Esophagus muscularis mucosa (tissue), 4 donors: ENCODE measurements at places on chromosomes 1 and 21.

DNA sequence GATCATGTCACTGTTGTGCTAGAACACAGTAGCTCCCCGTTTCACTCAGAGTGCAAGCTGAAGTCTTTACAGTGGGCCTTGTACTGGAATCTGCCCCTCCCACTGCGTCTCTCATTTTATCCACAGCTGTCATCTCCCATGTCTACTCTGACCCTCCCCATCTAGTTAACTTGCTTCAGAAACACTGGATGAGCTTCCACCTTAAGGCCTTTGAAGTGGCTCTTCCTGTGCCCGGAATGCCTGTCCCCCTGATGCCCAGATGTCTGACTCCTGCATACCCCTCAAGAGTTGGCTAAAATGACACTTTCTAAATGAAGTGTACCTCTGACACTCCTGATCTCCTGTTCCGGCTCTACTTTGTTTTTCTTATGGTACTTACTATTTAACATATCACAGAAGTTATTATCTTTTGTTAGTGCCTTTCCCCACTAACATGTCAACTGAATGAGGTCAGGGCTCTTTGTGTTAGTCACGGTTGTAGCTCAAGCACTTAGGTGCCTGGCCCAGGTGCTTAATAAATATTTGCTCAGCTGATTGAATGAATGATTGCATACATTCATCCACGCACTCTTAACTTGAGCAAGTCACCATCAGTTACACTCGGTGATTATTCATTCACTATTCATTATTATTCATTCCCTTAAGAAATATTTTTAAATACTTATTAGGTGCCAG is 13.3 kb downstream of the ARV1 start:
- H3K27ac ChIP-seq, result no peak overlapping the region
- DNase-seq, result no peak
- peaks cover 27% of the 10 kb centered on the region for H3K36me3 ChIP-seq
- no peak overlapping the region for H3K4me3 ChIP-seq

- H3K27ac ChIP-seq, result no peak overlapping the region
- H3K4me3 ChIP-seq, result no peak overlapping the region
- H3K36me3 ChIP-seq, result no peaks in the 10 kb centered on the region
- no peak for DNase-seq
These were observed 3.2 kb upstream of the LAPTM5 start for GRCh38 chr1:30760596-30761324.

- H3K4me3 ChIP-seq, result no peak overlapping the region
- H3K27ac ChIP-seq, result no peak overlapping the region
- no peaks in the 10 kb centered on the region for H3K27me3 ChIP-seq
- no peaks in the 10 kb centered on the region for H3K36me3 ChIP-seq
These were observed 30.5 kb upstream of the LRIG2 start for GRCh38 chr1:113042285-113043143.

GRCh38 chr1:86866665-86867064 is 47.3 kb downstream of the SELENOF start:
- no peaks in the 10 kb centered on the region for H3K27me3 ChIP-seq
- no peak overlapping the region for H3K27ac ChIP-seq
- no peaks in the 10 kb centered on the region for H3K36me3 ChIP-seq
